Dermis blood vessel endothelial cell (primary cell): ENCODE measurements at places on chromosomes 4 and X.
A peak's percentile ranks its signal among the peaks of the same experiment; 100 is the strongest.

- DNase-seq: peak; percentile 13
Observed at GRCh38 chrX:348461-349117, 30.0 kb upstream of the GTPBP6 start.

DNA sequence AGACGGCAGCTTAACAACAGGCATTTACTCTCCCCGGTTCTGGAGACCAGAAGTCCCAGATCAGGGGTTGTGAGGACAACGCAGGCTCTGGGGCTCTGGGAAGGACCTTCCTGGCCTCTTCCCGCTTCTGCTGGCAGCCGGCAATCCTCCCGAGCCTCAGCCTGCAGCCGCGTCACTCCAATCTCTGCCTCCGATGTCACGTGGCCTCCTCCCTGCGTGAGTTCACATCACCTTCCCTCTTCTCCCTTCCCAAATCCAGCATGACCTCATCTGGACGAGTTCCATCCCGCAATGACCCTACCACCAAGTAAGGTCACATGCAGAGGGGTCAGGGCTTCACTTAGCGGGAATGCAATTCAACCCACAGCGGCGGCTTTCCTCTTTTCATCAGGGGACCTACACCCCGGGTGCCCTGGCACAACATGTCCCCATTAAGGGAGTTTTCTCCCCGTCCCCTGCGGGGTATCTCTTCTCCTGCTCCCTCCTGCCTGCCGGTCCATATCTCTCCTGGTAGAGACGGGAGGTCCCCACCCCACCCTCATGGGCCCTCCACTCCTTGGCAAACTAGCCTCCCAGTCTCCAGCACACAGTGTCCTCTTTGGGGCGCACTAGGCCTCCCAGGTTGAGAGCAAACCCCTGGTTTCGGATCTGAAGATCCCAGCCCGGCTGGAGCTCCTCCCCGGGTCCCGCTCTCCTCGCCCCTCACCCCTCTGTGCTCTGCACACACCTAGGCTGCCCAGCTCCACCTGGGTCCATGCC, 25.5 kb downstream of the ABLIM2 start:
- DNase-seq: no peak

DNA sequence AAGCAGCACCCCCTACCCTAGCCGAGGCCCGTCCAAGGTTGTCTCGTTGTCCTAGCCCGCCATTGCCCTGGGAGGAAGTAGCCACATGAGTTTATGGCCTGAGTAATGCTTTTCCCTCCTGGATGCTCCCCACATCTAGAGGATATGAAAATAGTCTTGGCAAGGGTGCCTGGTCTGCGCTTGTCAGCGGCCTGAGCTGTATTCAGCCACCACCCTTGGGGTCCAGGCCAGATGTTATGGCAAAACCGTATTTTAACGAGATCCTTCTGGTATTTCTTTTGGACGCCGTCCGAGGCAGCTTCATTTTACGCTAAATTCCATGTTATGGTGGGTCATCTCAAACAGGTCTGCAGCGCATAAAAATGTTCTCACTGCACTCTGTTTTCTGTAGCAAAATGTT, 89.3 kb downstream of the GPR143 start:
- DNase-seq: no peak

DNA sequence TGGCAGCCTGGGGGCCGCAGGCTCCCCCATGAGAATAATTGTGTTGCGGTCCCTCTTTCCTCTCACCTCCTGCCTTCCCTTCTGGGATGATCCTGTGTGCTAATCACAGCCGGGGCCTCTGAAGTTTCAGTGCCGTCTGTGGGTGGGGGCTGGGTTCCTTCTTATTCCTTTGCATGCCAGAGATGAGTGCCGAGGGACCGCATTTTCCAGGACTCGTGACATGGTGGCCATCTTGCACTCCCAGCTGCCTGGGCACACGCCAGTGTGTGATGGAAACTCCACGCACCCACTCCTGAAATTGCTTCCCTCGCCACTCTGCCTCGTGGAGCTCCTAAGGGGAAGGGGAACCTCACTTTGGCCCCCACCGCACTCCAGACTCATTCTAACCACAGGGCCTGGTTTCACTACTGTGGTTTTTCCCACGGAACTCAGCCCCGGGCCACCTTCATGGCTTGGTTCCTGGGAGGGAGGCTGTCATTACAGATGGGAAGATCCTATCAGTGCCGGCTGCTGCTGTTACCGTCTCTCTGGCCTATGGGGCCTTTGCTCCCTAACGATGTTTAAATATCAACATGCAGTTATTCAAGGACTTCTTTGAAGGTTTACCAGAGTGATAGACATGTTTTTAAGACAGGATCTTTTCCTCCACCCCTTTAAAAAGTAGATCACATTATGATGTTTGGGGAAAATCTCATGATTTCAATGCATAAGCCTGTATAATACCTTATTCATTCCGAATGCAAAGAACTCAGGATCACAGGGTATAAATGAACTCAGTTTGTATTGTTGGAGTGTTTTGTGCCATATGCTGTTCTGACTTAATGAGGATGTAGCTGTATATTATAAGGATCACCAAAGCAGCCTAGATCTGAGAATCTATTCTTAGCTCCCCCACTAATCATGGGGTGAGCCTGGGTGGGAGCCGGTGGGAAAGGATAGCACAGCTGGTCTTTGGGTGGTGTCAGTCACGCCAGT, 89.6 kb downstream of the SORCS2 start:
- DNase-seq: no peak

DNA sequence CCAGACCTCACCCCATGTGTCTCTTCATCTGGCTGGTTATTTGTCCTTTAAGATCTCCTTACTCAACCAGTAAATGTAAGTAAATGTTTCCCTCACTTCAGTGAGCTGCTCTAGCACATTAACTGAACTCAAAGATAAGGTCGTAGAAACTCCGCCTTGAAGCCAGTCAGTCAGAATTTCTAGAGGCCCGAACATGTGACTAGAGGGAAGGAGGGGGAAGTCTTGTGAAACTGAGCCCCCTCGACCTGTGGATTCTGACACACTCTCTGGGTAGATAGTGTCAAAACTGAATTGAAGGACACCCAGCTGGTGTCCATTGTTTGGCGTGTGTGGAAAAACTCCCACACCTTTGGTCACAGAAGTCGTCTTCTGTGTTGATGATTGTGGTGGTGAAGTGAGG, 933.9 kb downstream of the ADGRL3 start:
- DNase-seq: no peak

- DNase-seq: no peak
Observed at GRCh38 chr4:119663160-119663788, 34.7 kb upstream of the PDE5A start.
